ENCODE measurements at places on chromosomes 11 and 22. TPM values are rescaled to one million over a fixed set of nuclear protein-coding genes. Genes with fewer than 3 reads are reported as not detected.

SOX6 gene
- polyA plus RNA-seq = 22.0 TPM

- no peak for DNase-seq
Measured at GRCh38 chr11:19430754-19431398, 190.1 kb upstream of the E2F8 start.

GRCh38 chr11:13053255-13053917 is 44.3 kb downstream of the RASSF10 start:
- no peak for DNase-seq

- DNase-seq = no peak
Measured at GRCh38 chr11:19372381-19372780, 131.6 kb upstream of the E2F8 start.

SHANK3 gene
- polyA plus RNA-seq = 14.6 TPM

MRGPRX4 gene
- not detected for polyA plus RNA-seq

IGLL1 gene
- polyA plus RNA-seq = not detected

TECTA gene
- not detected for polyA plus RNA-seq

GRCh38 chr11:122659676-122660554 is 4.4 kb downstream of the UBASH3B start:
- no peak for DNase-seq

DNA sequence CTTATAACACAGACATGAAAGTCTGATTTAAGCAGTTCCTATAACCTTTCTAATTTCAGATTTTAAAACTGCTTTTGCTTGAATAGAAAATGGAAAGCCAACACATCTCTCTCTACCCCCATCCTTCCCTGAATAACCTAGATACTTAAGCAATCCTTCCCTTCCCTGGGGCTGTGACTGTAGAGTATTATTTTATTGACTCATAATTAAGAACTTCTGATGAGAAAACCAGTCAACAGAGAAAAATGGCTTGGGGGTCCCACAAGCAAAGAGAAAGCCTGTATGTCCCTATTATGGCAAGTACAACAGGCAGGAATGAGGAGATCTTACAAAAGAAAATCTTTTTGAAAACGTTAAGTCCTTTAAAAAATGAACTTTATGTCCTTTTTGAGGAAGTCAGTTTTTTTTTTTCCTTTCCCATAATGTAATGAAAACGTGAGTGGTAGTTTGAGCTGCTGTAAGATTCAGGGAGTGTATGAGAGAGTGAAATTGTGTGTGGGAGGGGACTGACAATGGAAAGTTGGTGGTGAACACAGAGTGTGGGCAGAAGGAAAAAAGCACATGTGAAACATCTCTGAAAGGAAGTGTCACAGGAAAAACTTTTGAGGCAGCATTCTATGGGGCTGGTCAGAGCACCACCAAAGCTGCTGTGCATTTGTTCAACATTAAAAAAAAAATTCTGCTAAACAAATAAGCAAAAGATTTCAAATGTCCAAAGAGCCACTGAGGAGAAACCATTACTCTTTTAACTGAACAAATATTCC is 154.6 kb downstream of the MAML2 start:
- DNase-seq = peak; percentile 29

GRCh38 chr11:46944356-46945075 is 8.0 kb downstream of the CSTPP1 start:
- no peak for DNase-seq

MMP13 gene
- not detected for polyA plus RNA-seq

Data from muscle of arm (tissue), 14 donors.